D341Med (cell line): ENCODE measurements at places on chromosomes 13 and 19.

- no peak for DNase-seq
These were observed 12.9 kb upstream of the F2RL3 start for GRCh38 chr19:16875584-16876555.

- no peak for DNase-seq
These were observed 30.5 kb upstream of the TPTE2 start for GRCh38 chr13:19591864-19592263.

DNA sequence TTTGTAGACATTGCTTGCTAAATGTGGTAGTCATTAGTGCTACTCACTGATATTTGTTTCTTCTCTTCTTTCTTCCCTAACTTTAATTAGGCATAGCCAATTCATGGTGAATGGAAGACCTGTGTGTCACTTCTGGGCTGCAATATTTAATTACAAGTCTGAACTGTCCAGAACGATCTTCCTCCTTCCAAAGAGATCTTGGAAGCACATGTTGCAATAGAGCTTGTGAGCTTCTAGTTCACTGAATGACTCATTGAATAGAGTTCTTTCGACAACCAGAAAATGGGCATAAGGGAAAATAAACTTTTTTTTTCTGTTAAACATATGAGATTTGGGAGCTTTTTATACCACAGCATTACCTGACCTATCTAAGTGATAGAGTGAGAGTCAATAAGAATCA lies 1264.6 kb downstream of the PCDH9 start:
- no peak for DNase-seq

DNA sequence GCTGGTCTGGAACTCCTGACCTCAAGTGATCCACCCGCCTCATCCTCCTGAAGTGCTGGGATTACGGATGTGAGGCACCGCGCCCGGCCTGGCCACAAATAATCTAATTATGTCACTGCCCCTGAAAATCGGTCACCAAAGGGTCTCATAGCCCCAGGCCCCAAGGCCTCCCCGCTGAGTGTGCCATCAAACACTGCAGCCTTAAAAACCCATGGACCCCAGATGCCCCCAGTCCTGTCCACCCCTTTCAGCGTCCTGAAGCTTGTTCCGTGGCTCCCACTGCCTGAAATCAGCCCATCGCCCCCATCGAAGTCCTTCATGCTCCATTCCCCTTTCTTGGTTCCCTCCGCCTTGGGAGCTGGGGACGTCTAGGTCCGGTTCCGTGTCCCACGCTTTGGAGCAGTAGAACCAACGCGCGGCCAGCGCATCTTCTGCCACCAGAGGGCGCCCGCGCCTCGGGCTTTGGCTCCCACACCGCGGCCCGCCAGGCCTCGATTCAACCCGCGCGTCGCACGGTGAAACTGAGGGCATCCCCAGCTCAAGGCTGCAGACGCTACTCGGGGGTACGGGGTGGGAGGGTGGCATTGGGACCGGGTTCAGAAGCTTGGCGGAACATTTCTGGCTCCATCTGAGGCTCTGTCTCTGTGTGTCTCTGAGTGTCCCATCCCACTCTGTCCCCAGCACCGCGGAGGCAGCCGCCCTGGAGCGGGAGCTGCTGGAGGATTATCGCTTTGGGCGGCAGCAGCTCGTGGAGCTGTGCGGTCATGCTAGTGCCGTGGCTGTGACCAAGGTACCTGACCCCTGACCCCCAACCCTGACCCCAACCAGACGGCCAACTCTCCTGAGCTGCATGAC lies 3.5 kb downstream of the YJEFN3 start:
- peak; percentile 91 for DNase-seq

GRCh38 chr13:75071395-75071794 lies 410.6 kb downstream of the TBC1D4 start:
- no peak for DNase-seq

DNA sequence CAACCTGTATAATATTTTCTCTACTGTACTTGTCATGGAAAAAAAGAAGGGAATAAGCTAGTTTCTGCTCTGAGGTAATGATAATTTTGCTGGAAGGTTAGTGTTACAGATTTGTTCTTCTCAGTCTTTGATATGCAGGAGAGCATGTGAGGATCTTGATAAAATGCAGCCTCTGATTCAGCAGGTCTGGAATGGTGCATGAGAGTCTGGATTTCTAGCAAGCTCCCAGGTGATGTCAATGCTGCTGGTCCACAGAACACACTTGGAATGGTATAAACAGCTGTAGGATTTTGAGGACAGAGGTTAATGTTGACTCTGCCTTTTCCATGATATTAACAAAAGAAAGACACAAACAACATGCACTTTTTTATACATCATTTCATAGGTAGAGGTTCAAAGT lies 173.6 kb downstream of the NDFIP2 start:
- DNase-seq = no peak

DNA sequence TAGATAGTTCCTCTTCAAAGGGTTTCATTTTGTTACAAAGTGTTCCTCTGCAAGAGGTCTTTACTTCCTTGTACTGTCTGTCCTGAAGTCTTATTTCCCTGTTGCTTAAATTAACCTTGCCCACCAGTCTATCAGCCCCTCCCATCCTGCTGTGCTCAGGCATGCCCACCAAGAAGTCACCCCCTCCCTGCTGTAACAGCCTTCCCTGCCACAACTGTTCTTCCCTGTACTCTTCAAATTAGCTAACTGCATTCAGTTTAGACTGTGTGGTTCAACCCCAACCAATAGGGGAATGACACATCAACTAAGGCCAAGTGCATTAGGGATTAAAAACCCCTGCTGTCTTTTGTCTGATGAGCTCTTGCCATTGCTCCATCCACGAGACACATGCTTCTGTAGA lies 34.4 kb upstream of the ZNF562 start:
- DNase-seq = no peak

DNA sequence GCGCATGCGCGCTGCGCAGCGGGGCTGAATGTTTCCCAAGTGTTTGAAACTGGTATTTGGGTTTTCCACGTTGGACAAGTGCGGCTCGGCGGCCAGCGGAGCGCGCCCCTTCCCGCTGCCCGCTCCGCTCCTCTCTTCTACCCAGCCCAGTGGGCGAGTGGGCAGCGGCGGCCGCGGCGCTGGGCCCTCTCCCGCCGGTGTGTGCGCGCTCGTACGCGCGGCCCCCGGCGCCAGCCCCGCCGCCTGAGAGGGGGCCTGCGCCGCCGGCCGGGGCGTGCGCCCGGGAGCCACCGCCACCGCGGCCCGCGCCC lies at the start of gene ING1:
TSS of gene ING1 (plus strand) at position 59 of the 311 bp plus-strand sequence. CDS start 450 bp downstream, outside the sequence.
- DNase-seq = peak; percentile 41

- DNase-seq = peak; percentile 44
These were observed 805.6 kb upstream of the ARGLU1 start for GRCh38 chr13:107373551-107373950.

- DNase-seq = no peak
These were observed 11.8 kb downstream of the CLC start for GRCh38 chr19:39725995-39726394.

DNA sequence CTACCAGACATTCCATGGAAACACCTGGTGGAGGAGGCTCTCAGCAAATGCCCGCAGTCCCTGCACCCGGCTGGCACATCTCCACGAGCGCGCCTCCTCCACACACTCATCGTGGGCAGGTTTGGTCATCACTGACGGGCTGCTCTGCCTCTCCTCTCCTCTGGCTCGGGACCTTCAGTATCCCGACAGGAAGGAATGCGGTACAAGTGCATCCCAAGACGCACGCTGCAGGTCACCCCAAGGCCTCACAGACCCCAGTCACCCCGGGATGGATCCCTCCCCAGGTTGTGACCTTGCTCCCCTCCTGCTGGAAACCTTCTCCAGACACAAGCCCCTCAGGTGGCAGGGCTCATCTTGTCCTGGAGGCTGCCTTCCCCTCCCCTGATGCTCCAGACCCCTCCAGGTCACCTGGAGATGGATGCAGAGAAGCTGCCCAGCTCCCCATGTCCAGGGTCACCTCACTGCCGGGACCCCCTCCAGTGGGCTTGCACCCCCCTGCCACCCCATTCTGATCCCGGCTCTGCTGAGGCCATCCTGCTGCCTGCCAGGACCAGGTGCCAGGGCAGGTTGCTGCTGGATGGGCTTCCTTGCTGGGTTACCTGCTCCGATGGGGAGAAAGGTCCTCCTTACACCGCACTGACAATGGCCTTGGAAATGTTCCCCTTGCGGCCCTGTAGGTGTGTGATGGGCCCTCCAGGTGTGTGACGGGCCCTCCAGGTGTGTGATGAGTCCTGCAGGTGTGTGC lies 29.9 kb downstream of the C13orf46 start:
- no peak for DNase-seq

- DNase-seq = no peak
These were observed 151.4 kb downstream of the PDS5B start for GRCh38 chr13:32737679-32738078.

- DNase-seq = no peak
These were observed 239.0 kb downstream of the RGCC start for GRCh38 chr13:41696163-41697003.

GRCh38 chr13:84191139-84191538 lies 308.9 kb upstream of the SLITRK1 start:
- DNase-seq = no peak

- no peak for DNase-seq
These were observed 16.6 kb upstream of the RAB8A start for GRCh38 chr19:16095071-16095571.

GRCh38 chr13:49939321-49939720 lies 3.2 kb upstream of the SPRYD7 start:
- DNase-seq = no peak
